ENCODE measurements at places on chromosomes 11 and 22.

GRCh38 chr11:120500414-120501071 is 11.0 kb upstream of the GRIK4 start:
- no peak for DNase-seq

GRCh38 chr11:45225961-45226871 is 59.9 kb downstream of the SYT13 start:
- DNase-seq = no peak

DNA sequence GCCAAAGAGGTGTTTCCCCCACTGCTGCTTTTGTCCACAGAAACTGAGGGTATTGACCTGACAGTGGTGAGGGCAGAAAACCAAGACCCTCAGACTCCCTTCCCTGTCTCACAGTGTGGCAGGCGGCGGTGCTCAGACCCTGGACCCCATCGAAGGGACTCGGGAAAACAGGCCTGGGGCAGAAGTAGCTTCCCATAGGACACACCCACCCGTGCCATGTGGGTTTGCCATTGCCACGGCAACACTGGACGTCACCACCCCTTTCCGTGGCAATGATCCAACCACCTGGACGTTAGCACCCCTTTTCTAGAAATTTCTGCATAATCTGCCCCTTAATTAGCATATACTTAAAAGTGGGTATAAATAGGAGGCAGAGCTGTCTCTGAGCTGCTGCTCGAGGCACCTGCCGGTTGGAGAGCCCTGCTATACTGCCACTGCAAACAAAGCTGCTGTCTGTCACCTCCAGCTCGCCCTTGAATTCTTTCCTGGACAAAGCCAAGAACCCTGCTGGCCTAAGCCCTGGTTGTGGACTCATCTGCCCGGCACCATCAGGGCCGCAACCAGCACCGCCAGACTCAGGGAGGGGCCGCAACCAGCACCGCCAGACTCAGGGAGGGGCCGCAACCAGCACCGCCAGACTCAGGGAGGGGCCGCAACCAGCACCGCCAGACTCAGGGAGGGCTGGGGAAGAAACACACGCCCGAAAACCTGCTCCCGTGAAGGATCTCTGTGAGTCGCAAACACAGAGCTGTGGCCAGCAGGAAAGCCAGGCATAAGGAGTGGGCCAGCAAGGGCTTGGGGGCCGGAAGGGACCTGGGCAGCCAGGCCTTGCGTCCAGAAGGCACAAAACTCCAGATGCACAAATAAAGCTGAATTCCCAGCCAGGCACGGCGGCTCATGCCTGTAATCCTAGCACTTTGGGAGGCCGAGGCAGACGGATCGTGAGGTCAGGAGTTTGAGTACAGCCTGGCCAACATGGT is 10.4 kb downstream of the MLC1 start:
- no peak for DNase-seq

DNA sequence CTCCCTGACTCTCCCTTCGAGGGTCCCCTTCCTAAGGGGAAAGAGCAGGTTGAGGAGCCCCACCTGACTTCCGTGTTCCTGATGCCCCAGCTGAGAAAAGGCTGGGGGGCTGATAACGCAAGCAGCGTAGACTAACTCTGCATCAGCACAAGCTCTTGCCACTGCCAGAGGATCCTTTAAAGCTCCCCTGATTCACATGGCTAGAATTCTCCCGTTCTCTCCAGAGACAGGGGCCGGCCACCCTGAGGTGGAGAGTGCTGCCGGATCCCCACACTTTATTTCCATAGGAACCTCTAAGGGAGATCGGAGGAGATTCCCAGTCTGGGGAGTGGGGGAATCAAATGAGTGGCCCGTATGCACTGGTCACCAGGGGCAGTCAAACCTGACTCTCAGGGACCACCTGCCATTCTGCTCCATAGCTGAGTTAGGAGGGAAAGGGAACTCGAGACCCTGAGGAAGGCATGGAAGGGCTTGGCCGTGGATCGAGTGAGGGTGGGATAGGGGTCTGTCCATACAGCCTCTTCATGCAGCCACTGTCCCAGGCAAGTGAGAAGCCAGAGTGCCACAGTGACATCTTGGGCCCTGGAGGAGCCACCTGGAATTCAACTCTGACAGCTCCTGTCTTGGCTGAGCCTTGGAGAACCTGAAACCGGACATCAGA is 1.4 kb upstream of the VSIG10L2 start:
- DNase-seq = no peak

DNA sequence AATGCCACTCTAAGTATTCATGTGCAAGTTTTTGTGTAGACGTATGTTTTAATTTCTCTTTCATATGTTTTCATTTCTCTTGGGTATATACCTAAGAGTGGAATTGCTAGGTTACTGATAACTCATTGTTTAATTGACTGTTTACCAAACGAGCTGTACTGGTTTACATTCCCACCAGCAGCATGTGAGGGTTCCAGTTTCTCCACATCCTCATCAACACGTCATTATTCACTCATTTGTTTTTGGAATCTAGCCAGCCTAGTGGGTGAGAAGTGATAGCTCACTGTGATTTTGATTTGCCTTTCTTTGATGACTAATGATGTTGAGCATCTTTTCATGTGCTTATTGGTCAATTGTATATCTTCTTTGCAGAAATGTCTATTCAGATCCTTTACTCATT is 4.0 kb downstream of the ANKRD13D start:
- DNase-seq = no peak

GRCh38 chr11:15821451-15821850 is 534.9 kb downstream of the SOX6 start:
- DNase-seq = no peak

- peak; percentile 14 for DNase-seq
Observed at GRCh38 chr22:31496735-31497146, 405 bp downstream of the SFI1 start.

- no peak for DNase-seq
Observed at GRCh38 chr11:128496249-128496648, 91.1 kb downstream of the ETS1 start.

- DNase-seq = no peak
Observed at GRCh38 chr22:39600491-39601179, 30.1 kb downstream of the CACNA1I start.

- DNase-seq = no peak
Observed at GRCh38 chr11:2807025-2807681, 78.4 kb downstream of the CDKN1C start.

- no peak for DNase-seq
Observed at GRCh38 chr22:23094695-23095681, 24.7 kb downstream of the GNAZ start.

DNA sequence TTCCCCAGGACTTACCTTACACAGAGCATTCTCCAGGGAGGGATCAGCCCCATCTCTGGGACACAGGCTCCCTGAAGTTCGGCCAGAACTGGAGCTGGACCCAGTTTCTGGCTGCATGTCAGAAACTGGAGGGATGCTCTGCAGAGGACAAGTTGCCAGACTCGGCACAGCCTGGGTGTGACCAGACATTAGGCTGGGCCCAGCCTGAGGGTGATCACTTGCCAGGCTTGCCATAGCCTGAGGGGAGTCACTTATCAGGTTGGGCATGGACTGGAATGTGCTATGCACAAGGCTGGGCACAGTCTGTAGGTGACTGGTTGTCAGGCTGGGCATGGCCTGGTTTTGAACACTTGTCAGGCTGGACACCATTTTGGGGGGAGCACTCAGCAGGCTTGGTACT is 30.7 kb upstream of the STK33 start:
- no peak for DNase-seq

GRCh38 chr22:35212009-35212408 is 45.3 kb upstream of the HMGXB4 start:
- DNase-seq = no peak

DNA sequence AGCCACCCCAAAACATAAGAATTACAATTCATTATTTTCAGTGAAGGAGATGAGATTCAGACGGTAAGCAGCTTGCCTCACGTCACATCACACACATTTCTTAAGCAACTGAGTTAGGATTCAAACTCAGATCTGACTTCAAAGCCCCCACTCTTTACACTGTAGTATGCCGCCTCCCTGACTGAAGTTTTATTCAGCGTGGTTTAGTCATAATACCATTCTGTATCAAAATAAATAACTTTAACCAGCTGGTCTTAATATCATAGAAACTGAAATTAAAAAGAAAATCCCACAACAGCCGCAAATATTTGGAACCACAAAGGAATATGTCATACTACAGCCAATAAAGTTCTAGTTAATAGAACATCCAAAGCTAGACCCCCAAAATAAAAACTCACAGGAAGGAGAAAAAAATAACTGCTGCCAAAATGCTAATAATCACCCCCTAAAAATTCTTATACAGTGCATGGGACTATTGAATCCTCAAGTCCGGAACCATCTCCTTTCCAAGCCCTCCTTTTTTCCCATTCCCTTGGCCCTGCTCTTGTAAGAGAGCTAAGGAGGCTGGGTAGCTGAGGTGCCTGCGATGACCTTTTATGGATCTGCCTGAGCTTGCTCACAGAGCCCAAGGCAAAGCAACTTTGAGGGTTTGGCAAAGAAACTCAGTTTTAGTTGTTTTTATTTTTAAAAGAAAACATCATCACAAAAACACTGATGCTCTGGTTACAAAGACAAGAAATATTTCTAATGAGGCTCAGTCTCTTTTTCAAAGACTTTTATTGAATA is 334.5 kb downstream of the TTC28 start:
- no peak for DNase-seq

DNA sequence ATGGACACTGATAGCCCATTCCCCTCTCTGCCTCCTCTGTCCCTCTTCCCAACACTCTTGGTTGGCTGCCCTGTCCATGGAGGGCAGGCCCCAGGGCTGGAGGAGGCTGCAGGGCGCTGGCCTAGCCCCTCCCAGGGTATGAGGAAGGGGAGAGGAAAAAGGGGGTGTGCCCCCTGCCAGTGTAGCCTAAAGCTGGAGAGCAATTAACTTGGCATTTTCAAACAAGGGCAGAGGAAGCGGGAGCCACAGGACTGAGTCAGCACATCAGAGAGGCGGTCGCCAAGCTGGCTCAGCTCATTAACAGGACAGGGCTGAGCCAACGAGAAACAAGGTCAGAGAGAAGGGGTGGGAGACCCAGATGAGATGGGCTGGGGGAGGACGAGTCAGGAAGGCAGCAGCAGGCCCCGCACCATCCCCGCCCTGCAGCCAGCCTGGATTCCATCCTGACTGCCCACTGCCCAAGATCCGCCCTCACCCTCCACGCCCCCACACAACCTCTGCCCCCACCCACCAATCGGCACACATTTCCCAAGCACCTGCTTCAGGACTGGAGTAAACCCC is 76.3 kb downstream of the BUD13 start:
- DNase-seq = no peak

DNA sequence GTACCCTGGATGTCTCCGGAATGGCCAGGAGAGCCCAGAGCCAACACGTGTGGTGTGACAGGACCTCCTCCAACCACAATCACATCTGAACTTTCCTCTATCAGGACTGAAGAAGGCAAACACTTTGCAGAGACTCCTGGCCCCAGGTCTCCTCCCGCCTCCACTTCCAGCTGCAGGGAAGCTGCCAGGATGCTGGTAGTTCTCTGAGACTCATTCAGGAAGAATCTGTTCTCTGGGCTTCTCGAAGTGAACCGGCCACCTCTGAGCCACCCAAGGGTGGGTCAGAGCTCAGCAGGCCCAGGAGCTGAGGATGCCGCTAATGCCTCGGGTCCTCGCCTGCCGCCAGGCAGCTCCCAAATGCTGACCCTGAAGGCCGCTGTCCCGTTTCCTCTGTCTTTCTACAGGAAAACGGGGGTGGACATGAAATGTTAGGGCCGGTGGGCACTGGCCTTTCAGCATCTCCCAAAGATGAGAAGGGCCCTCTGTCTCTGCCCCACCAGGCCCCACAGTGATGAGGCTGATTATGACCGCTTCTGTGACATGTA is 789.9 kb downstream of the BRD1 start:
- no peak for DNase-seq

DNA sequence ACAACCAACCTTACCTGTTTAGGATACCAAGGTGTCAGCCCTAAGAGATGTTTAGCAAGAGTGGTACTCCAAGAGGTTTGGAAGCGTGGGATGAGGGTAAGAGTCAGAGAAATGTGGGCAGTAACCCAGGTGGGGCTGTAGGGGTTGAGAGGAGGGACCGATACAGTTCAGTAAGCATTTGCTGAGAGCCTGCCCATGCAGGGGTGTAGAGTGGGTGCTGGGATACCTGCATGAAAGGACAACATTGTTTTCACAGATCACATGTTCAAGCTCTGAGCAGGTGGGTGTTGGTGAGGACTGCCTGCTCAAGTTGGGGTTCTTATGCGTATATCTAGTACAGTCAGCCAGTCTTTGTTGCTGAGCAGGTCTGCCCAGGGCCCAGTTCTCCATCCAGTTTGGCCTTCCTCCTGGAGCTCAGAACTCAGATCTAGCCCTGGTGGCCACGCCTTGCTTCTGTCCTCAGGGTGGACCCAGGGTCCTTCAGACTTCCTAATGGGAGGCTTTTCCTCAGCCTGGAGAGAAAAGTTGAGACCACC is 14.8 kb downstream of the PPFIBP2 start:
- no peak for DNase-seq

DNA sequence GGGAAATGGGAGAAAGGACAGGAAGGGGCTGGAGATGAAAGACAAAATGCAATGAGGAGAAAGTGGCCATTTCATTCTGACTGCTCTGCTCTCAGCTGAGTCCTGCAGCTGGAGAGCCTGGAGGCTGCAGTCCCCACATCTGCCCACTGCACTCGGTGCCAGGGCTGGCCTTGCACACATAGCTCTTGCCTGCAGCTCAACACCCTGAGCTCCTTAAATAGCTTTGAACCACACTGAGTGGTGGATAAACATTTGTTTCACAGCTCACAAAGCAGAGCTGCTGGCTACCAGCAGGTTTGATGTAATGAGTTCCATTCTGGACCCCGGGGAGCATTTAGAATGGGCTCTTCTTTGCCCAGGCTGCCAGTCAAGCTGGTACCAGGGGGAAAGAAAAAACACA is 426.1 kb upstream of the CADM1 start:
- DNase-seq = no peak

DNA sequence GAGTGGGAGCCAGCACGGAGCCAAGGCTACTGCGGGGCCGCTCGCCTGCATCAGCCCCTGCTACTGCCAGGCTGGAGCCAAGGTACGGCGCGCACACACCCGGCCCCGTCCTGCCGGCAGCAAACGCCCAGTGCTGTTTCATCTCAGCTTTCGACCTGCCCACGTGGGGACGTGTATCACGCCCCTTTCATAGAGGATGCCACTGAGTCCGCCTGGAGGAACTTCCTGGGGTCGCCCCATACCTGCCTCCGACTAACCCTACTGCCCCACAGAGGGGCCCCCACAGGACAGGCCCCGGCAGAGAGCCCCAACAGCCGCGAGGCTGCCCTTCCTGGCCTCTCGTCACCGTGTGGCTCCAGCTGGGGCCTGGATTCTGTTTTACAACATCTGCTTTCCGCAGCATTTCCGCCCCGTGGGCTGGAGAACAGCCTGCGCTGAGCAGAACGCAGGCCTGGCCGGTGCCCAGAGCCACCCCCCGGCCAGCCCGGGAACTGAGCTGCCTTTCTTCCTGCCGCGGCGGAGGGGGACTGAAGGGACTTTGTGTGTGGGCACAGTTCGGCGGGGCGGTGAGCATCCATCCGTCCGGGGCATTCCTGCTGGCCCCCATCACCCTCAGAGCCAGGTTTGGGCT is 22.9 kb upstream of the ARHGAP8 start:
- DNase-seq = no peak

All from stimulated activated CD4-positive, alpha-beta T cell treated with anti-CD3 and anti-CD28 coated beads, Interleukin-1b, Interleukin-23, amount 100 ng/mL, for 24 hours (primary cell).